RPMI7951 (cell line): ENCODE measurements at places on chromosomes 7 and 10.

GRCh38 chr7:12594122-12594897, 23.8 kb downstream of the SCIN start:
- no peak for DNase-seq

DNA sequence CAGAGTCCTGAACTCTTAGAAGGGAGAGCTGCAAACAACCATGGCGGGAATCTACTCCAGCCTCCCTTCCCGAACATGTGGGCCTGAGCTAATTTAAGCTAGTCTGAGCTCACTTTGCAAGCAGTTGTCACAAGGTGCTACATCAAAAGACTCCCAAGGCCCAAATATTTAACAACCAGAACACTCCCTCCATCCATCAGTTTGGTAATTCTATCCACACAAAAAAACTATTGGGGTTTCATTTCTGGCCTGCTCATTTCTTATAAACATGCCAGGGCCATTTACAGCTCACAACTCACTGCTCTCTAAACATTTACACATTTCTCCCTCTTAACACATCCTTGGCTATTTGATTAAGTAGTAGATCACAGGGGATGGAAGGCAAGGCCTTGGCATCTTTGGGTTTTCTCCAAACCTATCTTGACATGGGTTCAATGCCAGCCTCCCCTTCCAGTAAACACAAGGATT, 263.4 kb downstream of the KCNMA1 start:
- DNase-seq = no peak

GRCh38 chr7:27519793-27520469, 142.8 kb downstream of the HIBADH start:
- DNase-seq = no peak

DNA sequence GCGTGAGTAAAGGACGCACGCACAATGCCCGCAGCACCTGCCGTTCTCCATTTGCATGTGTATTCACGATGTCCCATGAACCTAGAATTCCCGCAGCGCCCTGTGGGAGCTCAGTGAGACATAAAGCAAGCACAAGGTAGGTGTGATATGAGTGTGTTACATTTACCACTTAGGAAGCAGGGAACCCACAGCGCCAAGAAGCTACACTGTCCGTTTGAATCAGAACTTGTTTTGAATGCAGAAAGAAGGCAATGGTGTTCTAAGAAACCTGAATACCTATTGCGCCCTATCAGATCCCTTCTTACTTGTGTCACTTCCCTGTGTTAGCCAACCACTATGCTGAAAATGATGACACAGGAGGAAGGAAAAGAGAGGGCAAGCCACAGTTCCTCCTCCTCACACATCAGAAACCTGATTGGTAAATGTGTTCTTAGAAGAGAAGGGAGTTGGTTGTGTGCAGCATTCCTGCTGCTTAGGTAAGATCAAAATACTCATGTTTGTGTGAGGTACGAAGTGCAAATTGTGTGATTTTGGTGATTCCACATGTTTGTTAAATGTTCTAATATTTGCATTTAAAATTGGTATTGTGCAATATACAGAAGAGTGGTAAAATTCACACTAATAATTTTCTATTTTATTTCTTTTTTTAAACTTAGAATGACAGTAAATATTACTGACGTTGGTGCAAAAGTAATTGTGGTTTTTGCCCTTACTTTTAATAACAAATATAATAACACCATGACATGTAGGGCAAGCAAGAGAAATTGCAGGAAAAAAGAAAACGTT, 185.4 kb downstream of the SEC23IP start:
- DNase-seq = no peak

- DNase-seq = no peak
Observed at GRCh38 chr7:130207033-130207432, 627 bp upstream of the SSMEM1 start.

DNA sequence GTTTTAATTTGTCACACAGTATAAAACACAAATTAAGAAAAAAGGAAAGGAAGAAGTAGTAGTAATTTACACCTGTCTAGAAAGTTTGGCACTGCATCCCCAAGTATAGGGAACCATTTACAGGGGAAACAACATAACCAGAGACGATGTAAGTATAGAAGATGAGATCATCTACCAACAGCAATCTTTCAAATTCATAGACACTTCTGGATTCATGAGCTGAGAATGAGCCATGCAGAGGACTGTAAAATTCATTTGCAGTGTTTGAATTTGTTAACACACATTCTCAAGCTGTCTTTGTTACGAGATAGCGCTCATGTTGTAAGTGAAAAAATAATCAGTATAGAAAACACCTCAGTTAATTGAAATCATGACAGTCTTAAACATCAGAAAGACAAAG, 337.0 kb upstream of the MEOX2 start:
- no peak for DNase-seq

- no peak for DNase-seq
Observed at GRCh38 chr10:75429159-75429827, 2.1 kb upstream of the LRMDA start.

- peak; percentile 37 for DNase-seq
Observed at GRCh38 chr7:70678621-70679251, 453.2 kb upstream of the GALNT17 start.

DNA sequence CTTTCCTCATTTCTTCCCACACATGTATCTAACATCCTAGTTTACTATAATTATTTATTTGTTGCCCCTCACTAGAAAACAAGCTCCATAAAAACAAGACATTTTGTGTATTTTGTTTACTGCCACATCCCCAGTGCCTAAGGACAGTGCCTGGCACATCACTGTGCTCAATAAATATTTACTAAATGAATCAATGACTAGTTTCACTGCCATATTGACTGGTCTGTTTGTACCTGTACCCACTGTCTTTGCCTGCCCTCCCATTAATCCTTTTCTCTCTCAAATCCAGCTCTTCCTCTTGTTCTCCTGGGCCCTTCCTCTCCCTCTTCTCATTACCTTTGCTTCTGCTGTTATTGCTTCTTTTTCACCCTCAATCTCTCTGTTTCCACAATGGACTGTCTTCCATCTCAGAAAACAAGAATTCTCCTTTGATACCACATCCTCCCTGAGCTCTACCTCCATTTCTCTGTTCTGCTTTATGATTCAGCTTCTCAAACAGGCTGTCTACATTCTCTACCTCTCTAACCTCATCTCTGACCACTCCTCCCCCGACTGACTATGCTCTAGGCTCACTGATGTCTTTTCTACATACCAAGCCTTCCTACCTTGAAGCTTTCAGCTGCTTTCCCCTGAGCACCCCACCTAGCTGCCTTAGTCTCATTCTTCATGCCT, 8.3 kb upstream of the FAM133B start:
- DNase-seq = no peak

- DNase-seq = no peak
Observed at GRCh38 chr7:133572087-133572486, 319.2 kb downstream of the EXOC4 start.

DNA sequence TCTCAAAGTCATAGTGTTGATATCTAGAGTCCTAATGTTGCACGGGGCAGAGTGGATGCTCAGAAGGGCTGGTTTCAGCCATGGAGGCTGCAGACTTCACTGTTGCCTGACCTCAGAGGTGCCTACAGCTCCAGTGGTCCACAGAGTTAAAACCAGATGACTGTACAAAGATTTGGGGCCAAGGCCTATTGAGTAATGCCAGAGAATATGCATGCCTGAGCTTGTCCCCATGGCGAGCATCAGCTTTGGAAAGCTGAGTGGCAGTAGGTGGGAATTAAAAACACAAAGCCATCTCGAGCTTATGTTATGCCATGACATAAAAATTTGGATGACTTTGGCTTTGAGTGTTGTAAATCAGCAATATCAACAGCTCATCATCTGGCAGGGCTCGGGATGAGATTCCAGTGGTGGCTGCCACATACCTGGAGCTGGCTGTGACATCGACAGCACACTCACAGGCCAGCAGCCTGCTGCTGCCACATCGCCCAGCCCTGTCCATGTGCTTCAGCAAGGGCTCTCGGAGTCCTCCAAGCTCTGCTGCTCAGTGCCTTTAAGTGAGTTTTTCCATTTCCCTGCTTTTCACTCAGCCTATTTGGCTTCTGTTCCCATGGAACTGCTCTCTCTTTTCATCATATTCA, 379.6 kb downstream of the TNS3 start:
- DNase-seq = no peak

DNA sequence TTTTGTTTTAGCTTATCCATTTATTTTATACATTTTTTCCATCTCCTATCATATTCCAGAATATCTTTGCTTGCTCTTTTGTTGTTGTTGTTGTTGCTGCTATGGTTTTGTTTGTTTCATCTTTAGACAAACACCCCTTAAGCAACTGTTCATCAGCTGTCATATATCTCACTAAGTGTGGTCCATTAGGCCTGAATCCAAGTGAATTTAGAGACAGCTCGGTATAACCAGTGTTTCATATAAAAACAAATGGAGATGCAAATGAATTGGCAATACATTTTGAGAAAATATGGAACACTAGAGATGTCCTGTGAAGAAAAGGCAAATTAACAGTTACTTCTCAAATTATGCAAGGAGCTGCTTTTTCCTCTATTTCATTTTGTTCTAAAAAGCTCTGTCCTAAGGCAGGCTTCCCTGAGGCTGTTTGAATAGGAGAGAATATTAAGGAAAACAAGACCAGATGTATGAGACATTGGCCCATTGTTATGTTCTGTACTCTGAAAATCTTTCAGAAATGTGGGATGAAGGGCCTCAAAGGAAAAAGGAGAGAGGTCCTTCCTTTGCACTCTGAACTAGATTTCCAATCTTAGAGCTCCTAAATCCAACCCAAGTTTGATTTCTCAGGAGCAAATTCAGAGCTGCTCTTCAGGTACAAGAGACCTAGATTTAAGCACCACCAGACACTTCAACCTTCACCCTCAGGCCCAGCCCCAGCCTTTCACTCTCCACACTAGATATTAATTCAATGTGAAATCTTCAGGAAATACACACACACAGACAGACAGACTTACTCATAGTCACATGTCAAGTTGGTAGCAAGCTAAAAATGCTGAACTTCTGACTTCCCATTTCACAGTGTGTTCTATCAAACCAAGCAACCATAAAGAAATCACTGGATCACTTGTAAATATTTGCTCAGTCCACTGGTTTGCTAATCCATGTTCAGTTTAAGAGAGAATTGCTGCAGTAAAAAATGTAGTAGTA, 5.4 kb downstream of the TFEC start:
- DNase-seq = no peak

GRCh38 chr7:91069146-91069545, 195.1 kb upstream of the FZD1 start:
- DNase-seq = no peak

GRCh38 chr10:119339109-119339508, 131.7 kb downstream of the GRK5 start:
- DNase-seq = no peak

- DNase-seq = peak; percentile 54
Observed at GRCh38 chr10:13271552-13272163, 28.2 kb downstream of the PHYH start.

GRCh38 chr7:79590916-79591623, 137.6 kb upstream of the MAGI2 start:
- no peak for DNase-seq

DNA sequence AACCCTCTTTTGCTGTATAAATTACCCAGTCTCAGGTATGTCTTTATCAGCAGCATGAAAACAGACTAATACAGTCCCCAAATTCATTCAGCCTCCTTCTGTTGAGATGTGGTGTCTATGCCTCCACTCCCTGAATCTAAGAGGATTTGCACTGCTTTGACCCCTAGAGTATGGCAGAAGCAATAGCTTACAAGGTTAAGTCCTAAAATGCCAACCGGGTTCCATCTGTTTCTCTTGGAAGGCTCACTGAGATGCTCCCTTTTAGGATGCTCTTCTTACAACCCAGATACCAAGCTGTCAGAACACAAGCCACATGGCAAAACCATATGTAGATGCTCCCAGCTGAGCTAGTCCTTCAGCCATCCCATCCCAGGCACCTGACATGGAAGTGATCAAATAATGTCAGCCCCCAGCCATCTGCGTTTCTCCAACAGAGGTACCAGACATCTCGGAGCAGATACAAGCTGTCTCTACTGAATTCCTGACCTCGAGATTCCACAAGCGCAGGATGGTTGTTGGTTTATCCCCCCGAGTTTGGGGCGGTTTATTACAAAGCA, 20.2 kb downstream of the CALN1 start:
- no peak for DNase-seq
